ENCODE measurements at places on chromosomes 1 and 21.

- DNase-seq = no peak
Measured at GRCh38 chr1:236167154-236167553, 24.8 kb downstream of the GPR137B start.

- no peak for DNase-seq
Measured at GRCh38 chr21:43333298-43334062, 93.5 kb downstream of the SIK1 start.

- DNase-seq = no peak
Measured at GRCh38 chr1:165842023-165842670, 14.7 kb downstream of the UCK2 start.

DNA sequence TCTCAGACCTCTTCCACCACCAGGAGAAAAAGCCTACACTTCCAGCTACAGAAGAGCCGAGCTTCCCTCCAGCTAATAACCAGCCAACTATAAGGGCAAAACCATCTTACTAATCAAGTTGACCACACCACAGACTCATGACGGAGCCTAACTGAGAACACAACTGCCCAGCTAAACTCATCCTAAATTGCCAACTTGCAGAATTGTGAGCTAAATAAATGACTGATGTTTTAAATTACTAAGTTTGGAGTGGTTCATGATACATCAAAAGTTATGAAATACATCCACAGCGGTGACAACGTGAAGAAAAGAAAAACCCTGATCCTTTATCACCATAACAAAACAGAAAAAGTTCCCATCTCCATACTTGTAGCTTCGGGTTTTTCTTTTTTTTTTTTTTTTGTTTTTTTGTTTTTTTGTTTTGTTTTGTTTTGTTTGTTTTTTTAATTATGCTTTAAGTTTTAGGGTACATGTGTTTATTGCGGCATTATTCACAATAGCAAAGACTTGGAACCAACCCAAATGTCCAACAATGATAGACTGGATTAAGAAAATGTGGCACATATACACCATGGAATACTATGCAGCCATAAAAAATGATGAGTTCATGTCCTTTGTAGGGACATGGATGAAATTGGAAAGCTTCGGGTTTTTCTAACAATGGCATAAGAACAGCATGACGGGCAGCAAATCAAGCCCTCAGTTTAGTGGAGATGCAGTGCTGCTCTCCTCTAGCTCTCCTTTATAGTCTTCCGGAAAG lies 122.6 kb downstream of the PIGK start:
- no peak for DNase-seq

DNA sequence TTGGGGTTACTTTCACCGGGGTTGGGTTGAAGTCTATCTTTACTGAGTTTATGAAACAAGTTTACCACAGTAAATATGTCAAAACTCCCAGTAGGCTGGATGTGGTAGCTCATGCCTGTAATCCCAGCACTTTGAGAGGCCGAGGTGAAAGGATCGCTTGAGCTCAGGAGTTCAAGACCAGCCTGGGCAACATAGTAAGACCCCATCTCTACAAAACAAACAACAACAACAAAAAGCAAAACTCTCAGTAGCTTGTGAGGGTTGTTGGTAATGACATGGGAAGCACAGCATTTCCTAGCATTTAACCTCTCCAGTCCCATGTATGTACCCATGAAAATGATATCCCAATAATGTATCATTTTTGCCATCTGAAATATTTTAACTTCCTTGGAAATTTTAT lies 34.7 kb downstream of the GJA5 start:
- no peak for DNase-seq

DNA sequence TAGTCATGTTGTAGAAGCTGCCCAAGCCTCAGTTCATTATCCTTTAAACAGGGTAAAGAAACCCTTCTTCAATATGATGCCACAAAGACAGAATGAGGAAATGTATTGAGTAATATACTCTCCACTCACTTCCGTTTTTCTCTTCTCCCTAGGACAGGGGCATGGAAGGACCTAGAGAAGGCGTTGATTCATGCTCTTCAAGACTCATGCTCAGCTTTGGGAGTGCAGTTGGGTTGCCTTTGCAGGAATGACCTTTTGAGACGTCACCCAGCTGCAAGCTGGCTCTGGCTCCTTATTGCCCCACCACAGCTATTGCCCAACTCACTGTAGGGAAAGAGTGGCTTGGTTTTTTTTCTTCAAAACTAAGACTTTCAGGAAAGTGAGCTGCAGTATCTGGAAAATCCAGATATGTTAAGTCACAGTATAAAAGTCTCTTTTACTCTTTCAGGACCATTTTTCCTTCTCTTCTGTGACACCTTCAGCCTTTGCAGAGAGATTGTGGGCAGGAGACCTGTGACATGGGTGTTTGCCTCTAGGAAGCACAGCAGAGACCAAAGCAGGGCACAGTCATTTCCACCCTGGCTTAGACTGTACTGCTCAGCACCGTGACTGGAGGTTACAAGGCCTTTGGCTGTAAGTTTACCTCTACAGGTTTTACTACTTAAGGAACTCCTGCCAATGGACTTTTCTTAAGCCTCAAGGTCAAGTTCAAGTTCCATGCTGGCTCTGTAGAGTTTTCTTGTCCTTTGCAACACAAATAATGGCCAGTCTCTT lies 39.5 kb downstream of the XCL2 start:
- DNase-seq = no peak

GRCh38 chr21:27448960-27449359 lies 482.1 kb upstream of the ADAMTS5 start:
- DNase-seq = no peak

DNA sequence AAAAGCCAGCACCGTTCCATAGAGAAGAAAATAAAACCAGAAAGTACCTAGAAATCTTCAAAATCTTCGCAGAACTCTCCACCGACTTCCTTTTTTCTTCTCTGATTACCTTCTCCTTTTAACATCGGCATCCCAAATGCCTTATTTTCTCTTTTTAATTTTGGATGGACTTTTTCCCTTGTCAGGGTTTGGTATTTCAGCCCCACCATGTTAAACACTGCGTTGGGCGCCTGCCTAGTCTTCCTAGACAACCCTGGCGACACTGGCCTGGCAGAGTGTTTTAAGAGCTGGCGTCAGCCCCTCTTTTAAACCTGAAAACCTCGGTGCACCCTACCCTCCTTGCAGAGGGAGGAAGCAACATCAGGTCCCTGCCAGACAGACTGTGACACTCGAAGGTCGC lies 66.0 kb upstream of the EFHD2 start:
- DNase-seq = no peak

DNA sequence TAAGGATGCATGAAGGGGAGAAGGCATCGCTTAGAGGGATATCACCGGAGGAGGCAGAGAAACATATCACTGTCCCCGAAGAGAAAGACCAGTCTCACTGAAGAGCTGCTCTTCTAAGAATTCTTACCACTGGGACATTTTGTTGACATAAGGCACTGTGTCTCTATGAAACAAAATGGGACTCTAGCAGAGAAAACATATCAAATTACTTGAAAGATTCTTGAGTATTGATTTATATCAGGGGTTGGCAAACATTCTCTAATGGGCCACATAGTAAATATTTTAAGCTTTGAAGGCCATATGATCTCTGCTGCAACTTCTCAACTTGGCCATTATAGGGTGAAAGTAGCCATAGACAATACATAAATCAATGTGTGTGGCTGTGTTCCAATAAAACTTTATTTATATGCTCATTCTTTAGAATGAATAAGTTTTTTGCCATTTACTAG lies 41.0 kb upstream of the GREM2 start:
- DNase-seq = no peak

DNA sequence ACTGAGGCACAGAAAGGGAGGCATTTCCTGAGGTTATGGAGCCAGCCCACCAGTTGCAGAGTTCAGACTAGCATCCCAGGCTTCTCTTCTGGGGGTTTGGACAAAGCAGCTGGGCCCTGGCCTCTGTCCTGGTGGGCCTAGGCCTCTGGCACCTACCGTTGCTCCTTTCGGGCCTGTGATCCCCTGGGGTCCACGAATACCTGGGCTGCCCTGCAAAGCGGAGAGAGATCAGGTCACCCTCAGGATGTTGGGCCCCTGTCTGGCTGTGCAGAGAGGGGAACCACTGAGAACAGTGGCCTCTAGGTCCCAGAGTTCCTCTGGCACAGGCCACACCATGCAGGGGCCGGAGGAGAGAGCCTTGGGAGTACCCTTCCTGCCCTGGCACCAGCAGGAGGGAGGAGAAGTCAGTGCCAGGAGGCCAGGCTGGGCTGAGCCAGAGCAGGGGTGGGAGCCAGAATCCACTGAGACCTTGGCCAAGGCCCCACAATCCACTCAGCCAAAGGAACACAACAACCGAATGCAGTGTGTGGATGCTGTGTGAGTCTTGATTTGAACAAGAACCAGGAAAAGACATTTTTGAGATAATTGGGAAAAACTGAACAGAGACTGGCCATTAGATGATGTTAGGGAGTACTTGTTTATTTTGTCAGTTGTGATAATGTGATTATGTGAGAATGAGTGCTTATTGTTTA lies 8.9 kb downstream of the COL9A2 start:
- DNase-seq = no peak

DNA sequence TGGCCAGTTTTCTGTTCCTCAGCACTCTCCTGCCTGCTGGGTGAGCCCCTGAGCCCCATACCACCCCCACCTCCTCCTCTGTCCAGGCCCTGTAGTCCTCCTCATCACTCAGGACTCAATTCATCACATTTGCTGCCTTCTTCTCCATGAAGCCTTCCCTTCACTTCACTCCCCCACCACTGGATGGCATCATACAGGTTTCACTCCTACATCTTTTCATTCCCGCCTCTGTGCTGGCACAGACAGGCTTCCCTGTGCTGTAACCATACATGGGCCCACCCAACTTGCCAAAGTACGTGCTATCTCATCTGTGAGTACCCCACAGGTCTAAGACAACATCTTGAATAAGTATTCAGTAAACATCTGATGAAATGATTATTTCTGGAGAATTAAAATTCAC lies 56.9 kb downstream of the SLC45A1 start:
- DNase-seq = no peak

GRCh38 chr21:39004634-39005501 lies 178.4 kb downstream of the PSMG1 start:
- no peak for DNase-seq

GRCh38 chr1:154431586-154432373 lies 26.6 kb downstream of the IL6R start:
- DNase-seq = no peak

DNA sequence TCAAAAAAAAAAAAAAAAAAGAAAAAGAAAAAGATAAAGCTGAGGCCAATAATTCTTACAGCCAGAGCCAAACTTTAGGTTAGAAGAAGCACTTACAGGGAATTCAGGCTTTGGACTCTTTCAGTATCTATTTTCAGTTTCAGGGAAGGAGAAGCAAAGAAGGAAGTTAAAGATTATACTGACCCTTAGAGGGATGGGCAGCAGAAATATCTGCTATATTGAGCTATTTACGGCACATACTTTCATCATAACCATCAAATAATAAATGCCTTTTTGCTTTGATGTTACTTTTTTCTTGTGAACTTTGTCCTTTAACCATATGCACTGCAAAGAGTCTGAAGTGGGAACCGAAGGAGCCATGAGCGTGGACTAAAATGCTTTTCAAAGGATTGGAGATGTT lies 42.0 kb downstream of the TM2D1 start:
- DNase-seq = no peak

DNA sequence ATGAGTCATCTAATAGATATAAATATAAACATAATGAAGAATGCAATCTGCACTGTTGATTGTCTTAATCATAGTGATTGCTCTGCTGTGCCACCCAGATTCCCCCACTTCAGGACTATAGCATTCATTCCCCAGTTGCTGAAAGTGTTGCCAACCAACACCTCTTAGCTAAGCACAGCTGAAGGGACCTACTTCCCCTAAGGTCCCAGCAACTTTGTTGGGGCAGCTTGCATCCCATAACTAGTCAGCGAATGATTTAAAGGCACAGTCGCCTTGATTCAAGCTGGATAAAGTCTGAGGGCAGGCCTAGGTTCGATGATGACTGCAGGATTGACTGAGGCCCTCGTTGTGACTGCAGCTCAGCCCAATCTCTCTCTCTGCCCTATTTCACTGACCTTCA lies 14.3 kb upstream of the RGS1 start:
- DNase-seq = no peak

GRCh38 chr1:6275826-6276782 lies 15.2 kb upstream of the GPR153 start:
- no peak for DNase-seq

DNA sequence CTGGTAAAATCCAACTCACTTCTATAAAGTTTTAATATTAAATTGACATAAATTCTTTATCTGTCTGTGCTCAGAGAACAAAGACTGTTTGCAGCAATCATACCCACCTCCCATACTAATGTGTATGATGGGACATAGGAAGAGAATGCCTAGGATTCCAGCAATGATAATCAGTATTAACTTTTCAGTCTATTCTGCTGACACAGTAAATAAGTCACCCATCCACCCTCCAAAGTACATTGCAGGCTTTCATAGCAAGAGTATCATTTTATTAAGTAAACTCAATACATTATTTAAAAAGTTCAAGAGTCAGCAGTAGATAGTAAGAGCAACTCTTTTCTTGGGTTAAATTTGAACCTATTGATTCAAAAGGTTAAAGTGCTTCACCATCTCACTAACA lies 8.8 kb downstream of the RBM34 start:
- no peak for DNase-seq

GRCh38 chr1:163308811-163309210 lies 12.9 kb upstream of the NUF2 start:
- DNase-seq = no peak

- no peak for DNase-seq
Measured at GRCh38 chr1:79262745-79263258, 256.3 kb upstream of the ADGRL4 start.

DNA sequence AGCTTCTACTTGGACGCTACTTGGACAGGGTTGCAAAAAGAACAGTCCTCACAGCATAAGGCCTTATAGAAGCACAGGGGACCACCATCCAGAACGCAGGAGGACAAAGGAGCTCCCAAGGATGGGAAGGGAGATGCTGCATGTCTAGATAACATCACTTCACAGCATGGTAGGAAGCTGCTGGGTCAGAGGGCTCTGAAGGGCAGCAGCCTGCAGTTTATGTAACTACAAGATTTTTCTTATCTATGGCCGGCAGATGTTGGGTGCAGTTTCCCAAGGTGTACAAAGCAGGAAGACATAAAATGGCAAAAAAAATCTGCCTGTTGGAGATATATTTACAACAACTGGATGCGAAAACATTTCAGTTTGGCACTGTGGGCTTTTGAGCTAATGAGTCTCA lies 45.3 kb upstream of the SLC5A9 start:
- no peak for DNase-seq

DNA sequence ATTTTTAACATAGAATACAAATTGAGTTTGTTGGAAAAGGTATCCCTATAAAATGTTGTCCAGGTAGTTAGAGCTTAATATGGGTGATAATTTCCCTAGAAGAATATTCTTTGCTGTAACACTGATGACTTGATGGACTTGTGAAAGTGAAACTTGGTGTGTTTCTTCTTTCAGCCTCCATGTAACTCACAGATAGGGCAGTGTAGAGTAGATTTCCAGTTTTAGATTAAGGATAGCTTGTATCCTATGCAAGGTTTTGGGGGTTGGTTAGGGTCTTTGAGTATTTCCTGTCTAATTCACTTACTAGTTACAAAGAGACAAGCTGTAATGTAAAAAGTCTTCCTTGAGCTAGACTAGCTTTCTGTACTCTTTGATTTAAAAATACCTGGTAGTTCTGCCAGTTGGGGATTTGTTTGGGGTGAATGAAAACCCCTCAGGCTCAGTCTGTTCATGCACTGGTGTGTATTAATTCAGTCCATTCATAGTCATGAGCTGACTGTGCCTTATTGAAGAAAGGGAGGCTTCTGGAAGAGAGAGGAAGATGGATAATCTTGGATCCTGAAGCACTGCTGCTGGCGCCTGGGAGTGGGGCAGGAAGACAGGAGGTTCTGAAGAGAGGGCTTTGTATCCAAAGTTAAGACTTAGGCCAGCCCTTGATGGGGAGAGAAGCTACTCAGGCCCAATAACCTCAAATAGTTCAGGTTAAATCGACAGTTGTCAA lies 83.6 kb downstream of the CAMTA1 start:
- DNase-seq = no peak

Measured in NCI-H2081 treated with DMSO at 0.1 percent for 48 hours (cell line).